ENCODE measurements at places on chromosomes 5 and 9.
A peak's percentile ranks its signal among the peaks of the same experiment; 100 is the strongest.

- peak; percentile 98 for DNase-seq
Measured at GRCh38 chr5:55712023-55712859, at the start of gene SLC38A9. SLC38A9 (minus strand) TSS chr5:55712324; CDS start chr5:55697958, 14,366 bp downstream.

- DNase-seq: no peak
Measured at GRCh38 chr5:171614511-171614910, 171.1 kb upstream of the SMIM23 start.

DNA sequence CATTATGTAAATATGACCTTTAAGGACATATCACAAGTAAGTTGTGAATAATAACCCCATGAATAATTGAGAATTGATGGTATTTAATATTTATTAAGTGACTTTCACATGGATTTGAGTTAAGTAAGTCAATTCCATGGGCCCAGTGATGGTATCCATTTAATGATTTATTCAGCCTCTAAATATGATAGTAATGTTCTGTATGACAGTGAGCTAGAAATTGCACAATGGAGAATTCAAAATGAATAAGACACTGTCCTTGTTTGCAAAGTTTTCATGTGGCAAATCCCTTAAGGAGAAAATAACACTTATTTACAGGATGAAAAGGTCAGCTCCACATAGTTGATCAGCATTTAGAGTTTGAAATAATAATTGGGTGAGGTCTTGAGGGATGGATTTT, 160.7 kb downstream of the PDE4D start:
- DNase-seq: peak; percentile 41

DNA sequence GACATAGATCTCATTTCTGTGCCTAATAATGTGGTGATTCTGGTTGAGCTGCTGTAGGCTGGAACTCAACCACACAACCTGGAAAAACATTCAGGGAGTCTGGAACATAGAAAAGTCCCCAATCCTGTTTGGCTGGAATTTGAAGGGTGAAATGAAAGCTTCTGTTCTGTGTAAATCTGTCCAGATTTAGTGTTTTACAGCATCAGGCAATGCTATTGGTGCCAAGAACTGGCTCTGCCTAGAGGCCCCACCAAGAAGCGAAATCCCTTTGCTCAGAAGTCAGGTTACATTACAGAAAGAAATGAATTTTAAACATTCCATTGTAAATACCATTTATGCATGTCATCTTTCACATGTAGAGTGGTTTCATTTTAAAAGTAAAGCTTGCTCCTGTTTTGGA, 56.3 kb downstream of the TMEM174 start:
- peak; percentile 60 for DNase-seq

DNA sequence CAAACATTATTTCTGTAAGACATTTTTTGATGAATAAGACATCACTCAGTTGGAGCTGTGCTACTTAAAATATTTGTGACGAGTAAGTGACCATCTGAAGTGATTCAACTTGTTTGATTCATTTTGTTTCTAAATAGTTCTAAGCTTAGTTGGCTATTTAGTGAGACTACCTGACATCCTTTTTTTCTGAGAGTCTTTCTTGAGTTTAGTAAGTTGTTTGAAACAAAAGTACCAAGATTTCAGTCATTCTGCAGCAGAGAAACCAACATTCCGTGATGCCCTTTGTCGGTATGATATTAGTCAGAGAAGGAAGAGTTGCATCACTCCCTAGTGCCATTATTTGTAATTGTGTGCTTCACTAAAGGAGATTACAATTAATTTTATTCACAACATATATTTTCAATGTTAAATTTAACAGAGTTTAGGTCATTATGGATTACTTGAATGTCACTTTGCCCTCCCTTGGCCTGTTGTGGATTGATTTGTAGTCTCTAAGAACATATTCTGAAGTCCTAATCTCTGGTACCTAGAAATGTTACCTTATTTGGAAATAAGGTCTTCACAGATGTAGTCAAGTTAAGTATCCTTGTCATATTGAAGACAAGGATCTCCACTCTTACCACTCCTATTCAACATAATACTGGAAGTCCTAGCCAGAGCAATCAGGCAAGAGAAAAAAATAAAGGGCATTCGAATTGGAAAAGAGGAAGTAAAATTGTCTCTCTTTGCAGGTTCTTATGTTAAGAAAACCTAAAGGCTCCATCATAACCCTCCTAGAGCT, 212.2 kb downstream of the PCSK1 start:
- peak; percentile 68 for DNase-seq

Data from foreskin fibroblast (primary cell).